ENCODE measurements at places on chromosomes 2 and 18.

DNA sequence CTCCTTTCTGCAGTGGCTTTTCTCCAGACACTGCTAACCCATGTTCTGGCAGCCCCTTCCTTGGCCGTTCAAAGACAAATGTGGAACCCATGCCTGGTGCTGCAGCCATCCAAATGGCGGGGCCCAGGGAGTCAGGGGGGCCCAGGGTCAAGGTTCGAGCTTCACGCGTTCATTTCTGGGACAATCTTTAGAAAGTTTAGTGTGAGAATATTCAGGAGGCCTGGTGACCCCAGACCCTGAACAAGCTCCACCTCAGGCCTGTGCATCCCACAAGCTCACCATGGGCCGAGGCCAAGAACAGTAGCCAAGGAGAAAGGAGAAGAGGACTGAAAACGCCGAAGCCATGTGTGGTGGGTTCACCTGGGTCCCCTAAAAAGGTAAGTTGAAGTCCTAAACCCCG is 54.4 kb downstream of the ANKMY1 start:
- DNase-seq: no peak

DNA sequence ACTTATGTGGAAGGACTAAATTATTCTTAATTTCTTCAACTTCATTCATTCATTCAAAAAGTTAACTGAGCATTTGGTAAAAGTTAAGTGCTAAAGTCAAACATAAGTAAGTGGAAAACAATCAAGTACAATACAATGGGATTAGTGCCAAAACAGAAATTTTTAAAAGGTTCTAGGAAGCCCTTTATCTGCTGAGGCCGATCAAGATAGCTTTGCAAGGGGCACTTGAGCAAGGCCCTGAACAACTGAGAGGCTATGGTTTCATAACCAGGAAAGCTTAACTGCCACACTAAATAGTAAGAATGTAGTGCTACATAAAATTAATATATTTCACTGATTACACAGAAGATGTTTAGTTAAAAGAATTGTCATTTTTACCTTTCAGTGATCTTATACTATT is 76.5 kb downstream of the NOL10 start:
- DNase-seq: no peak

DNA sequence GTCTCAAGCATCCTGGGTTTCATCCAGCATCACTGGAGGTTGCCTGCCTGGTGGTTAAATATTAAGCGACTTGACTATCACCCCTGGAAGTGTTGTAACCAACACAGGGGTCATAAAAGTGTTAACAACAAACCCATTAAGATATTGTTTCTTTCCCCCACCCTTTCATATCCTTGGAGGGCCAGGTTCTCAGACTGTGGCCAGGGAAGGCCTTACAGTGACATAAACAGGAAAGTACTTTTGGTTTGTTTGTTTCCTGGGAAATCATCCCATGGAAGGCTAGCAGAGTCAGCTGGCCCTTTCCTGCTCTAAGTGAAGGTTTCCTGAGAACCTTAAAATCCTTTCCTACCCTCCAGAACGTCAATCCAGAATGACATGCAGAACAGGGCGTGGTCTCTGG is 160.9 kb downstream of the CLIP4 start:
- no peak for DNase-seq

DNA sequence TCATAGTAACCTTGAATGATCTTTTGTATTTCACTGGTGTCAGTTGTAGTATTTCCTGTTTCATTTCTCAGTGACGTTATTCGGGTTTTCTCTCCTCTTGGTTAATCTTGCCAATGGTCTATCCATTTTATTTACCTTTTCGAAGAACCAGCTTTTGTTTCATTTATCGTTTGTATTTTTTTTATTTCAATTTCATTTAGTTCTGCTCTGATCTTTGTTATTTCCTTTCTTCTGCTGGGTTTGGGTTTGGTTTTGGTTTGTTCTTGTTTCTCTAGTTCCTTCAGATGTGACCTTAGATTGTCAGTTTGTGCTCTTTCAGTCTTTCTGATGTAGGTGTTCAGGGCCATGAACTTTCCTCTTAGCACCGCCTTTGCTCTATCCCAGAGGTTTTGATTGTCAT is 36.7 kb downstream of the SP140 start:
- peak; percentile 41 for DNase-seq

DNA sequence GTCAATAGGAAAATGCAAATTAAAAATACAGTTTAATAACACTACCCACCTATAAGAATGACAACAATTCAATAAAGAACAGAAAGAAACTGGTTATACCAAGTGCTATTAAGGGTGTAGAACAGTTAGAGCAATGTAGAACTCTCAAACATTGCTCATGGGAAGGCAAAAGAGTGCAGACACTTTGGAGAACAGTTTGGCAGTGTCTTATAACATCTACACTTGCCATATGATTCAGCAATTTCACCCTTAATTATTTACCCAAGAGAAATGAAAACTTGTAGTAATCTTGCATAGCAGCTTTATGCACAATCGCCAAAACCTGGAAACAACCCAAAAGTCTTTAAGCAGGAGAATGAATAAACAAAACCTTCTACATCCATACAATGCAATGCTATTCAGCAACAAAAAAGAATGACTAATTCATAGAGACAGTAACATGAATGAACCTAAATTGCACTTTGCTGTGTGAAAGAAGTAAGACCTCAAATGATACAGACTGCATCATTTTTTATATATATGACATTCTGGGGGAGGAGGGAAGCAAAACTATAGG is 455.2 kb downstream of the THSD7B start:
- no peak for DNase-seq

DNA sequence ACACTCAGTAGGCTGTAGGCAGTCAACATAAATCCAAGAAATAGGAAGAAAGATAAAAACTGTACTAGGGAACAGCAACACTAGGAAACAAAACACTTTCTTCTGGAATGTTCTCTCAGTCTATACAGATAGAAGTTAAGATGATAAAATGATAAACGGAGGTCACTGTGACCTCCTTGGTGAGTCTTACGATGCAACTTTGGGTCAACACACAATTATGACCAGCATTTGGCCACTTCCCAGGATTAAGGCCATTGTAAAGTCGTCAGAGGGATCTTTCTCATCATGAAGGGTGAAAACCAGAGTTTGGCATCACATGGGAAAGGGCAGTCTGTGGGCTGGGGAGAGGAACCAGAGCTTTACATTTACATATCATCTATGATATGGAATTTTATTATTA is 33.4 kb downstream of the LAMA3 start:
- DNase-seq: no peak

All from B cell (primary cell).